ENCODE measurements at places on chromosomes 1 and 21.

DNA sequence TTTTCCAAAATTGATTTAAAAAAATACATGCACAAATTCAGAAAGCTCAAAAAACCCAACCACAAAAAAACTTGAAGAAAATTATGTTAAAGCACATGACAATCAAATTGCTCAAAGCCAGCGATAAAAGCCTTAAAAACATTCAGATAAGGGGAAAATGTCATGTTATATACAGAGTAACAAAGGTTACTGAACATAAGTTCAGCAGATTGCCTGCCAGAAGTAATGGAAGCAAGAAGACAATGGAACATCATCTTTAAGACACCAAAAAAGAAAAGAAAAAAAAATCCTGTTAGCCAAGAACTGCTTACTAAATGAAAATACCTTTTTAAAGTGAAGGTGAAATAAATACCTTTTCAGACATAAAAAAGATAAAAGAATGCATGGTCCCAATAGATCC is 147.2 kb upstream of the SGIP1 start:
- DNase-seq, result no peak

- no peak for DNase-seq
Measured at GRCh38 chr1:32701421-32701911, 1.1 kb downstream of the SYNC start.

DNA sequence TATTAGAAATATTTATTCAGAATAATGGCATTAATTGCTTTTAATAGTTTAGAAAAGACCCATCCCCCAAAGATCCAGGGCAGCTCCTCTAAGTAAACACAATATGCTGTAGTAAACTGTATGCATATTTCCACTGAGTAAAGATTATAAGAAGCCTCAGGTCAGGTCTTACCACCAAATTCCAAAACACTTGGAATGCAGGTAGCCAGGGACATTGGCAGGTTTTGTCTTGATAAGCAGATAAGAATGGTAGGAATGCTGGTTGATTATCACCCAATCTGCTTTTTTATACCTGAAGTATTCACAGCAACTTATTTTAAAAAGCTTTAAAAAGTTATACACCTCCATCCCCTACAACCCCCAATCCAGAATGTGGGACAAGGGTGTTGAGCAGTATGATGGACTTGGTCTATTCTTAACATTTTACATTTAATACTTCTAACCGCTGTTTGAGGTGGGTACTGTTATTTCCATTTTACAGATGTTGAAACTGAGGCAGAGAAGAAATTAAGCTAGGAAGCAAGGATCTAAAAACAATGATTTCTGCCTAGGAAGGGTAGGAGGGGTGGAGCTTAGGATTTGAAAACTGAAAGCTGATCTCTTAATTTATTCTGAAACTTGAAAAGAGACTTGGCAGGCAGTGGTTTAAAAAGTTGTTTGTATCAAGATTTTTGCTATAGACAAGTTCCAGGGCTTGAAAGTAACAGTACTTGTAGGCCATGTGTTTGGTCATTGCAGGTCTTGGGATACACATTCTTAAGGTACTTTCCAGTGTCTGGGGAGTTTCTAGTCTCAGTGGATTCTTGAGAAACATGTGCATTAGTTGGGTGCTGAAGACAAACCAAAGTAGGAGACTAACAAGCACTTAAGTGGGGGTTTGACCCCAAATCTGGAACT is 15.6 kb upstream of the THEM4 start:
- DNase-seq, result no peak

GRCh38 chr1:227134686-227135314 is 183.5 kb downstream of the CDC42BPA start:
- DNase-seq, result no peak

DNA sequence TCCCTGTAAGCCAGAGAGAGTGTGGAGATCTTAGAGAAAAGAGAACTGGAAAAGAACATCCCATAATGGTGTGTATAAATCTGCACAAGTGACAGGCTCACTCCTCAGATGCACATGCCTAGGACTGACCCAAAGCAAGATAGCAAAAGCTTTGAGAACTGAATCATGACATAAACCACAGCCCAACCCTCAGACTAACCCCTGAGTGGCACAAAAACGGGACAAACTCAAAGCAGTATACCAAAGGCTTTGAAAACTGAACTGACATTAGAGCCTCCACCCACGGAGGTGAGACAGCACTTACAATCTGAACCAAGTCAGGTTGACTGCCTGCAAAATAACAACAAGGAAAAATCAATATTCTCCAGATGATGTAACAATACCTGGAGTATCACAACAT is 70.8 kb downstream of the TIAM1 start:
- no peak for DNase-seq

DNA sequence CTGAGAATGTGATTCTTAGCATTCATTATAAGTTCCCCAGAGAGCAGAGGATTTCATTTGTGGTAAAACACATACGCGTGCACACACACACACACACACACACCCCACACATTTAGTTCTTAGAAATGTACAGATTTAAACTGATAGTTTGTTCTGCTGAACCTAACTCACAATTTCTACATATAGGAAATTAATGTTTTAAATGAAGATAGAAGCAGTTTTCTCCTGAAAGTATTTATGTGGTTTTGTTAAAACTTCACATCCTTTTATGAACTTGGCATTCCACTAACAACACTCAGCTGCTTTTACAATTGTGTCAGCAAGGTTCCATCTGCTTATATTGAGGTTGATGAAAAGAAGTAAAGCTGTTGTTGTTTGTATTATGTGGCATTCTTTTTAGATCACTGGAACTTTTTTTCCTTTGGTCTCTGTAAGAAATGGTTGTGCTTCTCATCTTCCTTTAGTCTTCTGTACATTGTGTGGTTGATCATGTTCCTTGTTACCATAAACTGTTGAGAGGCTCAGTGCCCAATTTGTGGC is 41.6 kb downstream of the AK4 start:
- DNase-seq, result no peak

DNA sequence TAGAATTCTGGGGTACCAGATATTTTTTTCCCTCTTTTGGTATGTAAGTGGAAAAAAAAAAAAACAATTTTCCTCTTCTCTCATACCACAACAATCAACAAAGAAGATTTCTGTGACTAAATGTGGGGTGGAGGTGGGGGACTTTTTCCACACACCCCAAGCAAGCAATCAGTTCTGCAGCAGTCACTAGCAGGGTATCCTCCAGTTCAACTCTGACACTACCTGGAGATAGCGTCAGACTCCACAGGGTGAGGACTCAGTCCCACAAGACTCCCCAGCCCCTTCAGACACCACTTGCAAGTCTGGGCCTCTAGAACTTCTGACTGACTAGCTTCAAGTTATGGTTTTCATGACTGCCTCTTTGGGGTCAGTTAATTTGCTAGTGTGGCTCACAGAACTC is 6.2 kb downstream of the DHX9 start:
- DNase-seq, result no peak

GRCh38 chr1:60273185-60273584 is 199.6 kb upstream of the C1orf87 start:
- no peak for DNase-seq

- DNase-seq, result no peak
Measured at GRCh38 chr1:166189126-166189525, 22.3 kb upstream of the FAM78B start.

- no peak for DNase-seq
Measured at GRCh38 chr1:238346340-238346739, 455.6 kb upstream of the ZP4 start.

GRCh38 chr21:41245509-41246135 is 71.0 kb upstream of the FAM3B start:
- no peak for DNase-seq

DNA sequence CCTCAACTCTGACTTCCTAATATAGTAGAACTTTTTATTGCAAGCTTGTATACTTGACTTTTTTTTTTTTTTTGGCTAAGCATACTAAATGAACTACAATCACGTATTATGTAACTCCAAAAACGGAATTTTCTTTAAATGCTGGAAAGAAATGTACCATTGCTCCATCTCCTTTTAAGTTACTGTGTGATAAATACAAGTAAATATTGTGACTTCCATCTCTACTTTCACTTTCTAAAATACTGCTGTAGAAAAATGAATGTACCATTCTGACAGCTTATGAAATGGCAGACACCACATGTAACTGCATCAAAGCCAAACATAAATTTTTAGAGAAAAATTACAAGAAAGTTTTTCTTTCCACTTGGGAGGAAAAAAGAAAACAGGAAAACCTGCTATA is 54.7 kb downstream of the ASH1L start:
- DNase-seq, result no peak

DNA sequence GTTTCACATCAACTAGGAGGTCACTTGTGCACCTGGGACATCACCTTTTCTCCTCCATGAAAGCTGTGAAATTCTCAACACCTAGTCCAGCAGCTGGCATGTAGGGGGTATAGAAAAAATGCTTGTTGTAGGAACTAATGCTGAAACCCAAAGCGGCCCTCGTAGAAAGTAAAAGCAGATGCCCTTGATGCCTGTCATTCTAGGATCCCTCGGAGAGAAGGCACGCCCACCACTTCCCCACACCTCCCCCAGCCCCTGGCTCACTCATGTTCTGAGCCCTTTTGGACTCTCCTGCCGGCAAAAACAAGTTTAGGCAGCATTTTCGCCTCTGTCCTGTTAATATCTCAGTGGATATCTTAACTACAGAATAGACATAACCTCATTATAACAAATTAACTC is 36.5 kb downstream of the RIPK4 start:
- DNase-seq, result no peak

GRCh38 chr1:151108331-151108730 is 37.8 kb downstream of the GABPB2 start:
- DNase-seq, result no peak

DNA sequence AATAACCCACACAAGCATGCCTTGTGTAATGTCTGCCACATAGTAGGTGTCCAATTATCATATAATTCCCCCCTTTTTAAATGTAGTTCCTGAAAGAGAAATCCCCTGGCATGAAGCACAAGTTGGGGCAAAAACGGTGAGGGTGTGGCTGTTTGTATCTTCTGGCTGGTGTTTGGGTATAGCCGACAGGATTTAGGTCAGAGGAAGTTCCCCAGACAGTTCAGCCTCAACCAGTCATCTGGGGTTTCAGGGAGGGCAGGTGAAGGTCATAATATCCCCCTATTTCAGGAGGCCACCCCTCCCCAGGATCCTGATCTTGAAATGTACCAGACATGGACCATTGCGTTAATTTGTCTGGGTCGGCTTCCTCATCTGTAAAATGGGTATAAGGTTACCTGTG is 29.1 kb upstream of the JUN start:
- no peak for DNase-seq

DNA sequence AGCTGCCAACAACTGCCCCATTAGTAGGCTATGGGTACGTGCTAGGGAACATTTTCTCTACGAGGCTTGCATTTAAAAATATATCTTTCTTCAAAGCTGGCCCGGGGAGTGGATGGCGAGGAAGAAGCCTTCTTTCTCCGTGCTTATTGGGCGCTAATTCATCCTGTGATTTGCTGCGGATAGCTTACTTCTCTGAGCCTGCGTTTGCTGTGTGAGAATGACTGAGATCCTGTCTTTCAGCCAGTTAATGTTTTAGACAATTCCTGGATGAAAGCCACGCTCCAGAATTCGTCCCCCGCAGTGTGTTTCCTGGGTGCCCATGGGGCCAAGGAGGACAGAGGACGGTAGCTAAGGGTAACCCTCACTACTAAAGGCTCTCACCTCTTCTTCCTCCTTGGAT is 57.8 kb upstream of the TARBP1 start:
- DNase-seq, result no peak

- DNase-seq, result peak; percentile 32
Measured at GRCh38 chr1:67850151-67850551, 16.9 kb upstream of the GNG12 start.

DNA sequence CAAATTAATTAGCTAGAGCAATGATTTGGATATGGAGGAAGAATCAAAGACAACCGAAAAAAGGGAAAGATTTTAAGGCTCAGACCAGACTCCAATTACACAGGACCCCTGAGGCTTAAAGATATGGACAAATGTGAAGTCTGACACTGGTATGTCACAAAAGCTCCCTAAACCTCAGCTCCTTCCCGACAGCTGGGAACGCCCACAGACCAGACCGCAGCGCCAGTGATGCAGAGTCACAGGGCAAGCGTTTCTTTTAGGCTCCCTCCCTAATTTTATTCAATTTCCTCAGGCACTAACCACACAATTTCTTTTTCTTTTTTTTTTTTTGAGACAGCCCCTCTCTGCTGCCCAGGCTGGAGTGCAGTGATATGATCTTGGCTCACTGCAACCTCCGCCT is 40.2 kb downstream of the NID1 start:
- no peak for DNase-seq

- DNase-seq, result no peak
Measured at GRCh38 chr1:23399229-23399628, 25.3 kb downstream of the TCEA3 start.

DNA sequence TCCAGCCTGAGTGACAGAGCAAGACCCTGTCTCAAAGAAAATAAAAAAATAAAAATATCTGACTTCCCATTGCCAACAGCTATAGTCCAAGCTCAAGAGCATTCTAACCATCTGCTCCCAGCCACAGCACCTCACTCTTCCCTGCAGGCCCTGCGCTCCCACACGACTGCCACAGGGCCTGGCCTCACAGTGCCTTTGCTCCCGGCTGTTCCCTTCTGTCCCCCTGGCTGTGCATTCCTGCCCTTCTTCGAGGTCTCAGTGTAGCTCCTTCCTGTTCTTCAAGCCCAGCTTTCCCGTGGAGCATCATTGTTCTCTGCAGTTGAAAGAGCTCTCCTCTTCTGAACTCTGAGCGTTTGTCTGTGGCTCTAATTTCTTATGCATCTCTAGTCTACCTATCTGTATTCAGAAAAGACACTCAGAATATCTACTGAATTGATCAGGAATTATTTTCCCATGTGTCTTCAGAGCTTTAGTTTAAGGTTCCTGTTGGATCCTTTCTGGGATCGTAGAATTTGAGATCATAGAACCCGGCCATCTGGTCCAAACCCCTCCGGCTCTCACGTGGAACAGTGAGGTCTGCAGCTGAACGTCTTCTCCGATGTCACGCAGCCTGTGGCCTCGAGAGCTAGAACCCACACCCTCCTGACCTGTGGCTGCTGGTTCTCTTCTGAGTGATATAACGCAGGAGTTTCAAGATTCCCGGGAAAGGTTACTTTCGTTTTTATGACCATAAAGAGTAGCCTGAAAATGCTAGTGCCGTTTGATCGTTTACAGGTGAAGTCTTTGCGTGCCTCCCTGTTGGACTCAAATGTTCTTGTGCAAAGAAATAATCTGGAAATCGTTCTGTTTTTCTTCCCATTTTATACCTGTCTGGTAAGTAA is 54.4 kb downstream of the DOP1B start:
- no peak for DNase-seq

GRCh38 chr1:54108156-54108555 is 44.6 kb downstream of the CDCP2 start:
- no peak for DNase-seq

DNA sequence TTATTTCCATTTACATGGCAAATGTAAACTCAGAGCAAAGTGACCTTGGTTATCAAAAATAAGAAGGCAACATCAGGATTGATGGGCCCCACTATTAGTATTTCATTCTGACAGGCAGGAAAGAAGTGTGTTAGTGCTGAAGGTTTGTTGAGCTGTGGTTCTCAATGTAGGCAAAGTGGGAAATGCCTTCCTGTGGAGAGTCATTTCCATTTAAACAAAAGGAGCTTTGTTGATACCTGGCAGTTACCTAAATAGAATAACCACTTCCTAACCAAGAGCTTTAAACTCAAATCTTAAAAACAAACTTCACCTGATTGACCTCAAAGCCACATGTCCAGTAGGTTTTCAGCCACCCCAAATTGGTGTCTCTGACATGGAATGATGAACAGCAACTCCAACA is 579.9 kb upstream of the BEND5 start:
- no peak for DNase-seq

- no peak for DNase-seq
Measured at GRCh38 chr1:84795966-84796600, 96.9 kb downstream of the LPAR3 start.

Data from NCI-H1105 (cell line).